ENCODE measurements at places on chromosomes 6 and 20.
A peak's percentile ranks its signal among the peaks of the same experiment; 100 is the strongest.

DNA sequence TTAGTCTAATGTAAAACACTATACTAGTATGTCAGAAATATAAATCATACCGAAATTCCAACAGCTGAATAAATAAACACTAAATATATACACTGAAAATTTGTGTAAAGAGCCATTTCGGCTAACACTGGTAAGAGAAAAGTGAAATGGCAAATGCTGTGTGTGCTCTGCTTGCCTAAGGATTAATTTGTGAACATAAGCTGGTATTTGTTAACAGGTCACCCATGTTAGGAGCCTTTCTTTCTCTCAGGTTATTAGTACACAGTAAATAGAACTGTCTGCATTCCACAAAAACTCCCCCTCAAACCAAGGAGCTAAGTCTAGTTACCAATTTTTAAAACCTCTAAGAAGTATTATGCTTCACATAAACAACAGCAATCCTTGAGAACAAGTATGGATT lies 27.0 kb downstream of the ELOVL5 start:
- no peak for DNase-seq

DNA sequence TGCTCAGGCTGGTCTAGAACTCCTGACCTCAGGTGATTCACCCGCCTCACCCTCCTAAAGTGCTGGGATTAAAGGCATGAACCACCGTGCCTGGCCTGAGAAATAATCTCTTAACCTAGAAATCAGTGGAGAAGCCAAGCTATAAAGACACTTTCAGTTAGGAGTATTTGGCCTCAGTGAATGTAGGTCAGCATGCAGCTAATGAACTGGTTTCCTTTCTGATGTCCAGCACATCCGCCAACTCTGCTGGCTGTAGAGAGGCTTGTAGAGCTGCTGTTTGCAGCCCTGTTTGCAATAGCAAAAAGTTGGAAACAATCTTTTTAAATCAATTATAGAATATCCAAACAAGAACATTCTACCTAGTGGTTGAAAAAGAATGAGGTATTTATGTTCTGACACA lies 42.4 kb upstream of the ELOVL5 start:
- no peak for DNase-seq

DNA sequence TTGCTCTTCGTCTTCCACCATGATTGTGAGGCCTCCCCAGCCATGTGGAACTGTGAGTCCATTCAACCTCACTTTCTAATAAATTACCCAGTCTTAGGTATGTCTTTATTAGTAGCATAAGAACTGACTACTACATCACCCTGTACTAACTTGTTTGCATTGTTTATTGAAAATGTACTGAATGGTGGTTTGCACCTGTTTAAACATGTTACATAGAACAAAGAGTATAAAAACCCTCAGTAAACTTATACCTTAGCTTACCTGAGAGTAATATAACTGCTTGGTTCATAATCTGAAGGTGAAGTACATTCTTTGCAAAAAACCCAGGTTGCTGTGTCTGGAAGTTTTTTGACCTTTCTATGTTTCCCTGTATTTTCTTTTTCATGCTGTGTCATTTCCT lies 777.8 kb downstream of the TBC1D32 start:
- DNase-seq = no peak

- DNase-seq = no peak
Observed at GRCh38 chr6:155628306-155628705, 172.7 kb upstream of the NOX3 start.

GRCh38 chr6:115976321-115976870 lies 84.3 kb downstream of the FRK start:
- no peak for DNase-seq

GRCh38 chr6:160077526-160077925 lies 44.1 kb upstream of the SLC22A1 start:
- DNase-seq = no peak

DNA sequence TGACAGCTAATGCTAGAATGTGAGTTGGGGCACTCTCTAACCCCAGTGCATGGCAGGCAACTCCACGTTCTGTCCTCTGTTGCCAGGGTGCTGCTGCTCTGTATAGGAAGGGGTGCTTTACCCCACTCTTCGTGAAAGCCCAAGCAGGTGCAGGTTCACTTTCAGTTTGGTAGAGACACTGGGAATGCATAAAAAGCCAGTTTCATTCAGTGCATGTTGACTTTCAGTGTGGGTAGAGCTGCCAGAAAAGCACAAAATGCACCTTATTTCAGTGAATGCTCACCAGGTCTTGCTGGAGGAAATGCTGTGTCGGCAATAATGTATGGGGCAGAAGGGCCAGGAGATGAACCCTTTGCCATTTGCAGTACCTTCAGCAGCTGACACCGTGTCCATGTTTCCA lies 62.1 kb upstream of the ADGRB3 start:
- DNase-seq = no peak

DNA sequence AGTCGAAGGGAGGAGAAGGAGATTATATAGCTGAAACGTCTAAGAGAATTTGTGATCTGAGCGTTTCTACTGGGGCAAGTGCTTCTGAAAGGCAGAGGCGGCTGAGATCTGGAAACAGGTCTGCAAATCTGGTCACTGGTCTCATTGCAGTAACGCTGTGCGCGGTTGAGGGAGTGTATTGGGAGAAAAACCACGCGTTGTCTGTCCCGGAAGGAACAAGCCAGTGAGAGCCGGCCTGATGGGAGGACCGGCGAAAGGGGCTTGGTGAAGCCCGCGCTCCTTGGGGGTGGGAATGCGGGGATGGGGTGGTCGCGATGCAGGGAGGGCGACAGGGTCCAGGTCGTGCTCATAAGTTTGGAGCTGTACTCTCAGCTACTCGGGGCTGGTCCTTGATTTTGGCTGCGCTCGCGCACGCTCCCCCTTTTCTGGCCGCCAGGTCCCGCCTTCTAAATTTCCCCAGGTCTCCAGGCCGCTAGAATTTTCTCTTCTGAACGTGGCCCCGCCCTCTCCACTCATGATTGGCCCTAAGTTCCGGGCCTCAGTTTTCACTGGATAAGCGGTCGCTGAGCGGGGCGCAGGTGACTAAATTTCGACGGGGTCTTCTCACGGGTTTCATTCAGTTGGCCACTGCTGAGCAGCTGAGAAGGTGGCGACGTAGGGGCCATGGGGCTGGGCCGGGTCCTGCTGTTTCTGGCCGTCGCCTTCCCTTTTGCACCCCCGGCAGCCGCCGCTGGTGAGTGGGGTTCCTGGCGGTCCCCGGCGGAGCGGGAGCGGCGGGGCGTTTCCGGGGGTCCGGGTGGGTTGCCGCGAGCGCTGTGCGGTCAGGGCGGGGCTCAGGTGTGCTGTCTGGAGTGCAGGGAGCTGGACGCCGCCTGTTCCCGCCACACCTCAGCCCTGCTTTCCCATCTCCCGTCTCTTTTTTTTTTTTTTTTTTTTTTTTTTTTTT lies at the start of gene MICB:
TSS of gene MICB (plus strand) at position 615 of the 946 bp plus-strand sequence. CDS start at position 664, 49 bp downstream.
- DNase-seq = peak; percentile 61

- DNase-seq = no peak
Observed at GRCh38 chr6:158665332-158665731, 15.5 kb downstream of the SYTL3 start.

- no peak for DNase-seq
Observed at GRCh38 chr6:75802366-75802765, 53.3 kb downstream of the MYO6 start.

DNA sequence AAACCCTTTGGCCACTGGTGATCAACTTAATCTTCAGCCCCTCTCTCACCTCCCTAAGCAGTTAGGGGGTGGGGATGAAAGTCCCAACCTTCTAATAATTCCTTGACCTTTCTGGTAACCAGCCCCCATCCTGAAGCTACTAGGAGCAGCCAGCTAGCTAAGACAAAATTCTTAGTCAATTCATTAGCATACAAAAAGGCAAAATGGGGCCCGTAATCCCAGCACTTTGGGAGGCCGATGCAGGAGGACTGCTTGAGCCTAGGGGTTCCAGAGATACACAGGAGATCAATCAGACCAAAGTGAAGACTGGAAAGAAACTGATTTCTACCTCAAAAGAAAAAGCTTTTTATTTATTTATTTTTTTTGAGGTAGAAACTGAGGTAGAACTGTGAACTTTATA lies 1.8 kb downstream of the ASCC3 start:
- DNase-seq = no peak

GRCh38 chr6:140174524-140174923 lies 800.1 kb upstream of the CITED2 start:
- DNase-seq = no peak

DNA sequence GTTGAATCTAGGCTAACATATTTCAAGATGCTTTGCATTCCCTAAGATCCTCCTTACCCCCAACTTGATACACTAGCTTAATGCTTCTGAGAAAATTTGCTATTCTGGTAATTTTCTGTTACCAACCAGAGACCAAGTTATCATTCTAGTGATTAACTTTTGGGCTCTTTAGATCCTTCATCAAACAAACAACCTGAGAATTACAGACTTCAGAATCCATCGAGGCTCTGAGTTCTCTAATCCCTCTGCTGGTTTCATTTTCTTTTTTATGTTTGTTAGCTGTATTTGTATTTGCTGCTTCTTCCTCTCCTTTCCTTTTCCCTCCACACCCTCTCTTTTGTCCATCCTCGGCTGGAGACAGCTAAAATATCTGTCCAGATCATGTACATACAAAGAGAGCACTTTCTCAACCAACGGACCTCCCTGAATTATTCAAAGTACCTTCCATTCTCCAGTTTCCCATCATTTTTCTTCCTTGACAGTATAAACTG lies 98.7 kb upstream of the RIPOR2 start:
- no peak for DNase-seq

DNA sequence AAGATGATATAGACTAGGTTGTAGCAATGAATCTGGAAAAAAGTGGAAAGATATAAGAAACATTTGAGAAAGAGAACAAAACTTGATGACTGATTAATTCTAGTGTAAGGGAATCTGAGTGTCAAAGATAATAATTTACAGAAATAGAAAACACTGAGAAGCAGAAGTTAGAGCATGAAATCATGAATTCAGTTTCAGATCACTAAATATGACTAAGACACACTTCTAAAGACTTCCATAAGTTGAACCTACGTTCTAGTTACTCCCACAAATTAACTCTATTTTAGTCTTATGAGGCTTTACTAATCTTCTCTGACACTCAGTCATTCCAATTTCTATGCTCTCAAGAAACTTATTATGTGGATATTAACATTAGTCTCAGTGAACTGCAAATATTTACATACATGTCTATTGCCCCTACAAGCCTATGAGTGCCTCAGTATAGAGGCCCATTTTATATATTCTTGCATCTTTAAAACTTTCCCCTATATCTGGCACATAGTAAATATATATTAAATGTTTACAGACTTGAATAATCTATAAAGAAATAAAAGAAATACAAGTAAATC lies 30.4 kb downstream of the IBTK start:
- DNase-seq = no peak

DNA sequence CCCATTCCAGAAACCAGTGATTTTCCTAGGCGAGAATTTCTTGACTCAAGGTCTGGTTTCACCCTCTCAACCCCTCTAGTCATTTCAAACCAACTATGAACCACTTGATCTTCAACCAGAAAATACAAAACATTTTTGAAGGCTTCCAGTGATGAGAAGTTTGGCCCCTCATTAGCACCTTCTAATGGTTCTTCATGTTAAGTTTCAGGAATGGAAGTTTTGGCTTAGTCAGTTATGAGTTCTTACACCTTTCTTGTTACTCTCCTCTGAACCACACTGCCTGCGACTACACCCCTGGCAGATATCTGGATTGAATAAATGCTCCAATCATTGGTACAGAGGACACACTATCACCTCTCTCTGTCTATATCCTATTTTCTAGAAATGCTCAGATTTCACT lies 67.2 kb downstream of the GJA10 start:
- no peak for DNase-seq

- no peak for DNase-seq
Observed at GRCh38 chr6:9464583-9464982, 950.3 kb downstream of the TFAP2A start.

DNA sequence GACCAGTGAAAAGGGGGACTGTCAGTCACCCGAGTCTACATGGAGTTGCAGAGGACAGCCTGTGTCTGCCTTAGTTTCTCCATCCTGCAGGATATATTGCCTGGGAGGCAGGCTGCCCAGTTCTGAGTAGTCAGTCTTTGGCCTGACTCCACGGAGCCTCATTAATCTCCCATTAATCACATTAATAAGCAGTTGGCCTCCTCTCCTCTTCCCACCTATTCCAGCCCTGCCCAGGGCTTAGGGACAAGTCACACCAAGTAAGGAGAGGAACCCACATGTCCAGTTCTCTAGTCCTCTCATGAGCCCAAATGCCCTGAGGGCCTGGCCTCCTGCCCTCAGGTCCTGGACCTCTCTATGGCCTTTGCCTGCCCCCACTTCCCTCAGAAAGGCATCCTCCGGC lies 1.3 kb upstream of the MUCL3 start:
- DNase-seq = no peak

DNA sequence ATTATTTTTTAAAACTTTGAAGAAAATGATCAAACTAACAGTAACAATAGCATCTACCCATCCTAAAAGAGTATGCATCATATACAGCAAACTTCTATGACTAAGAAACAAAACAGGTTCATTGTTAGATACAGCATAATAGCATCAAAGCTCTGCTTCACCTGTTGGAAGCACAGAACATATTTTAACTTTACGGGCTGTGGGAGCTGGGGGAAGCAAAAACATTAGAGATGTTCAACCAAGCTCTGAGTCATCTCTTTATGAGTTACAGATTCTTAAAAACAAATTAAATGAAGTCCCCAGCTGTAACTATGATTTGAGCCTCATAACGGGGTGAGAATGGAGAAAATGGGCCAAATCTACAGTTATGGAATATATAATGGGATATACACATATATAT lies 63.4 kb downstream of the SYNE1 start:
- no peak for DNase-seq

- DNase-seq = no peak
Observed at GRCh38 chr20:11929947-11930346, 12.3 kb downstream of the BTBD3 start.

GRCh38 chr20:22070610-22071058 lies 365.2 kb downstream of the PAX1 start:
- no peak for DNase-seq

DNA sequence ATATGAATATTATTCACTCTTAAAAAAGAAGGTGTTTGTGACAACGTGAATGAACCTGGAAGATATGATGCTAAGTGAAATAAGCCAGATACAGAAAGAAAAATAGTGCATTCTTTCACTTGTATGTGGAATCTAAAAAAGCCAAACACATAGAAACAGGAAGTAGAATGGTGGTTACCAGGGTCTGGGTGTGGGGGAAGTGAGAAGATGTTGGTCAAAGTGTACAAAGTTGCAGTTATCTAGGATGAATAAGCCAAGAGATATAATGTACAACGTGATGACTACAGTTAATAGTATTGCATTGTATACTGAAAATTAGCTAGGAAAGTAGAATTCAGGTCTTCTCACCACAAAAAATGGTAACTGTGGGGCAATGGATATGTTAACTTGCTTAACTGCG lies 151.1 kb upstream of the HCRTR2 start:
- DNase-seq = no peak

DNA sequence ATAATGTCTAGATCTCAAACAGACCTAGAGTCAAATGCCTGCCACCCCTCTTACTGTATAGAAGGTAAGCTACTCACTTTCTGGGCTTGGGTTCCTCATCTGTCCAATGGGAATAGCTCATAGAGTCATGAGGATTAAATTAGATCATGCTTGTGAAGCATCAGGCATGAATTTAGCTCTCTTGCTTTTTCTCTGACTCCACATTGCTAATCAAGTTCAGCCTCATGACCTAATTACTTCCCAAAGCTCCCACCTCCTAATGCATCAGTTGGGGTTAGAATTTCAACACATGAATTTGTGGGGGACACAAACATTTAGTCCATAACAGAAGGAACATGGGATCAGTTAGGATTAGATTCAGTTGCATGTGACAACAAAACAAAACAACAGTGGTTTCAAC lies 4.6 kb upstream of the DDX27 start:
- no peak for DNase-seq

All from stimulated activated CD4-positive, alpha-beta T cell treated with anti-CD3 and anti-CD28 coated beads, Interleukin-15, amount 100 ng/mL, for 1 hour (primary cell).